SK-N-SH treated with all-trans-retinoic acid at 6 μM for 48 hours (cell line): ENCODE measurements at places on chromosomes 5 and 9.

- no peak for ATAC-seq
Measured at GRCh38 chr9:33340186-33340585, 49.9 kb downstream of the NFX1 start.

- ATAC-seq = no peak
Measured at GRCh38 chr9:91677331-91677730, 253.7 kb upstream of the NFIL3 start.

DNA sequence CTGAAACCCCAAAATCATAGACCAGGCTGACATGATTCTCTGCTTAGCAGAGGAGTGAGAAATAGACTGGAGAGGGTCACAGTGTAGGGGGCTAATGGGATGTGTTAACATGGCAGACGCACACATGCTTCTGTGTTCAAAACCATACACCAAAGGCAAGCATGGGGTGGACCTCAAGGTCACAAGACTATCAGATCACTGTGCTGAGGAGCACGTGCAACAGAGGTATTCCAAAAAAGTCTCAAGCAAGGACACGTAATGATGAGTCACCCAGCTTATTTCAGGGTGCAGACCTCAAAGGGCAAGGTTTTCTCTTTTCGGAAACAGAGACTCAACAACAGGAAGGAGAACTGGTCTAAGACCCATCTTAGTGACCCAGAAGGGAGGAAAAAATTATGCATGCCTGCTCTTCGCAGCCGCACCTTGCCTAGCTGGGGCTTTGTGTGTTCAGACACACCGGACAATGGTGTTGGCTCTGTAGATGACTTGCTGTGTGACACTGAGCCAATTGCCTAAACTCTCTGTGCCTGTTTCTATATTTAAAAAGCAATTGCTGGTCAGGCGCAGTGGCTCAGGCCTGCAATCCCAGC lies 20.3 kb downstream of the WHRN start:
- ATAC-seq = peak; percentile 33

GRCh38 chr9:133715295-133715865 lies 22.8 kb downstream of the SARDH start:
- ATAC-seq = peak; percentile 42

- no peak for ATAC-seq
Measured at GRCh38 chr9:129887334-129888292, 52.4 kb downstream of the USP20 start.

DNA sequence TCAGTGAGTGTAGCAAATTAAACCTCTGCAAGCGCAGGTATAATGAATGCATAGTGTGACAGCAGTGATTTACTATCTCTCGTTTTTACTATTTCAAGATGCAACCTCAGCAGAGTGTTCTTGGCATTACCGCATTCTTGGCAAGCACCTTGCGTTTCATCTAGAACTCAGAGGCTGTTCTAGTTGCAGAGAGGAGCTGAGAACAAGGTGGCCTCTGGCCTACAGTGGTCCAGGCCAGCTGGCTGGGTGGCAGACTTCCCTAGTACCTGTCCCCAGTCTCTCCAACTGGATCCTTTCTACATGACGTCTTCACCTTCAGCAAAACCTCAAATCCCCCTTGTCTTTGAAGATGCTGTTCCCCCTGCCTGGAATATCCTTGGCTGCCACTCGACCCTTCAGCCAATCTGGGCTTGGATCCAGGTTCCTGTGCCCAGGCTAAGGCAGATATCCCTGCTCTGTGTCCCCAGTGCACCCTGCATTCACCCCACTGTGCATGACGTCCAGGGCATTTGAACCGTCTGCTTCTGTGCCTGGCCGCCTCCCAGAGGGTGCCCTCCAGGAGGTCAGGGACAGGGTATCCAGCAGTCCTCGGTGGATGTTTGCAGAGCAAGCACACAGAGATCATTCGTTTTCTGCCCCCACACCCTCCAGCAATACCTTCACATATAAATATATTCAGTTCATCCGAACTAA lies 120.4 kb upstream of the CPEB4 start:
- no peak for ATAC-seq

- ATAC-seq = no peak
Measured at GRCh38 chr5:173352366-173353349, 24.4 kb upstream of the STC2 start.

DNA sequence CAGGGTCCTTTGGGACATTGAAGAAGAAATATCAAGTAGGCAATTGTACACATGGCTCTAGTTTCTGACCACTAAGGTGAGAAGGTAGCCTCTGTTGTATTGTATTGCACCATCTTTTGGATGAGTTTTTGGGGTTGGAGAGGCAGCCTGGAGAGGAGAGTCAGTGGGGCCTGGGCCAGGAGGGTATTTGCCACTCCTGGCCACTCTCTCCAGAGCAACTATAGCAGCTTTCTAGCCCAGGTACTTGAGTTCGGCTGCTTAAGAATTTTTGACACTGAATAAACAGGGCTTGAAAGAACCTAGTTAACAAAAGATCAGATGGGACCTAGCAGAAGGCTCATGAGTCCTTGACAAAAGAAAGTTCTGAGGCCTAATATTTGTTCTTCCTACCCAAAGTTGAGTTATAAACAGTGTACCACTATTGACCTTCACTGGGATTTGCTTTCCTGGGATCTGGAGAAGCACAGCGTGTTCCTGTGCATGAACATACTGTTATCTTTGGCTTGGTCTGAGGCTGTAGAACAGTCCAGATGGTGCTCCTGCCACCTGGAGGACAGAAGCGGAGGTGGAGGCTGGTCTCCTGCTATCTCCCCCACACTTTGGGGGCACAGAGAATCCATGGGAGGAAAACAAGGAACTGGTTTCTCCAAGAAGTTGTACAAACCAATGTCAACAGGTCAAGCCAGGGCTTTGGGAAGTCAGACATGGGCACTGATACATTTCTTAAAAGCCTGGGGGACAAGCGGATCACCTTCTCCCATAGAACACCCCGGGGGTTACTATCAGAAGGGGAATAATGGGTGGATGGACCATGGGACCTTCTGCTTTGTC lies 110.4 kb upstream of the LIFR start:
- ATAC-seq = peak; percentile 82

DNA sequence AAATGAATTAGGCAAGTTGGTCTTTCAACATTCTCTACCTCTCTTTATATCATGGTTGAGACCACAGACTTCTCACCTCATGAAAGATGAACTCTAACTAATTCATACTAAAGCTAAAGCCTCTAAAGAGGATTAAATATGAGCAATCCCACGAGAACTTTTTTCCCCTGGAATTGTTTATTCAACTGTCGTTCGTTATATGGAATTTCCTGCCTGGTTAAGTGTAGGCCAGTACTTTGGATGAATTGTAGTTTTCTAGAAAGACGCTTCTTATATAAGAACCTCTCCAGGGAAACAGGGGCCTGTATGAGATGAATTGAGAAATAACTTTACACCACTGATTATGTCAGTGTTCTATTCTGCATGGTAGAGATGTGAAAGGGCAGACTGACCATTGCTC lies 42.9 kb downstream of the PDCD1LG2 start:
- ATAC-seq = no peak

DNA sequence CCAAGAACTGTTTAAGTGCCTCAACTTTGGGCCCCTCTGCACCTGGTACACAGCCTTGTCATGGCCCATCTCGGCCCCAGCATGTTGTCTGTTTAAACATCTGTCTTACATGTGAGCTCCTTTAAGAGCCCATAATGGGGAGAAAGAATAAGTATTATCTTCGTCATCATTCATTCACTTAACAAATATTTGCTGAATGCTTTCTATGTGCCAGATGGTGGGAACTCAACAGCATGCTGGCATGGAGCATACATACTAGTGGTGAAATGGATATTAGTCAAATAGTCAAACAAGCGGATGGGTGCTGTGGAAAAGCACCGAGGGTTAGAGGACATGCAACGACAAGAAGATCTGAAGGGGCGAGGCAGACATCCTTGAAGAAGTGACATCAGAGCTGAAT lies 54.5 kb downstream of the GABBR2 start:
- no peak for ATAC-seq

GRCh38 chr5:37714756-37715155 lies 125.1 kb downstream of the GDNF start:
- 0 out of 3 replicates have a peak, but pooled peaks have one; percentile 6 for ATAC-seq

DNA sequence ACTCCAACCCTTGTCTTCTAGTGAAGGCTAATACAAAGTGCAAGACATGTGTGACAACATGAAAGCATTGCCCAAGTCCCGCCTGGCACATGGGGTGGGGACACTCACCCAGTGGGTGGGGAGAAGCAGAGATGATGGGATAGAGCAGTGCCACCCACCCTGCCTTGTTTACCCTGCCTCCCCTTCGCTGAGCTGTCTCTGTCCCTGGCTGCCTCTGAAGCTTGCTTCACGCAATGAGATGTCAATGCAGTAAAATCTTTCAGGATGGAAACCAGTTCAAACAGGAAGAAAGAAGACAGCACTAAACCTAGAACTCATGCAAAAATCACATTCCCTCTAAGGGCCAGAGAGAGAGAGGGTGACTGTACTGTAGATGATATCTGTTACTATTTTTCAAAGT lies 148.0 kb downstream of the INSYN2B start:
- no peak for ATAC-seq

DNA sequence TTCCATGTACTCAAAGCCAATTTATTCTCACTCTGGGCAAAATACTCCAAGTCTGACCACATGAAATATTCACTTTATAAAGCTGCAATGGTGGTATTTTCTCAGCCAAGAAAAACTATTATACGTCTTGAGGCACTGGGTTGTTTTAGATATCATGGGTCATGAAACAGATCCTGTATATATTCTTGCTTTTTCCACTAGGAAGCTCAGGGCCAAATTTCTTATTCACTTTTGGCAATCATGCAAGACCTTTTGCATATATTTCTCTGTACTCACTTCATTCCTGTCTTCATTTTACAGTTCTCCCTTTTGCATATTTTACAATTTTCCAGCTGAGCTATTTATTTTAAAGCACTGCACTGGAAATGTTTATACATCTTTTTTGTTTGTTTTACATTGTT lies 49.8 kb downstream of the GABBR2 start:
- ATAC-seq = no peak

- no peak for ATAC-seq
Measured at GRCh38 chr5:110058175-110058574, 368.4 kb downstream of the MAN2A1 start.

DNA sequence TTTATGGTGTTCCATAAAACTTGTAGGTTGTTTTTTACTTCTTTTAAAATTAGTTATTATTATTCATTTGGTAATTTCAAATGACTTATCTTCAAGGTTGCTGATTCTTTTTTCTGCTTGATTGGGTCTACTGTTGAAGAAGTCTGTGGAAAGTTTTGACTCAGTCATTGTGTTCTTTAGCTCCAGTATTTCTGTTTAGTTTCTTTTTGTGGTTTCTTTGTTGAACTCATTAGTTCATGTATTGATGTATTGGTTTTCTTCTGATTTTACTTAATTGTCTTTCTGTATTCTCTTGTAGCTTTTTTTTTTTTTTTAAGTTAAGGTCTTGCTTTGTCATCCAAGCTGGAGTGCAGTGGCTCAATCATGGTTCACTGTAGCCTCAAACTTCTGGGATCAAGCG lies 345.4 kb upstream of the MEF2C start:
- no peak for ATAC-seq

GRCh38 chr9:136936645-136937170 lies 7.8 kb downstream of the FBXW5 start:
- no peak for ATAC-seq
